Activated T-helper 1 cell treated with anti-CD3 and anti-CD28 coated beads, Interleukin-12 subunit alpha, Interleukin-12 subunit beta, Interleukin-2, Interleukin-4 antibody, amounts not matched to agents 30 ng/mL and 10 ng/mL and 1 ng/mL, durations not matched to agents 14 hours and 24 hours and 36 hours (primary cell): ENCODE measurements at places on chromosomes 3 and 15. TPM values are rescaled to one million over a fixed set of nuclear protein-coding genes. Genes with fewer than 3 reads are reported as not detected.
A peak's percentile ranks its signal among the peaks of the same experiment; 100 is the strongest.

TGM4 gene
- not detected in 2 replicates for total RNA-seq

GRCh38 chr15:64857421-64857820 is 15.7 kb downstream of the PLEKHO2 start:
- DNase-seq, result no peak
- H3K27me3 ChIP-seq, result no peaks in the 10 kb centered on the region
- peaks cover 29% of the 10 kb centered on the region for H3K4me1 ChIP-seq
- no peak overlapping the region for H3K4me3 ChIP-seq
- H3K36me3 ChIP-seq, result peaks cover 36% of the 10 kb centered on the region

DNA sequence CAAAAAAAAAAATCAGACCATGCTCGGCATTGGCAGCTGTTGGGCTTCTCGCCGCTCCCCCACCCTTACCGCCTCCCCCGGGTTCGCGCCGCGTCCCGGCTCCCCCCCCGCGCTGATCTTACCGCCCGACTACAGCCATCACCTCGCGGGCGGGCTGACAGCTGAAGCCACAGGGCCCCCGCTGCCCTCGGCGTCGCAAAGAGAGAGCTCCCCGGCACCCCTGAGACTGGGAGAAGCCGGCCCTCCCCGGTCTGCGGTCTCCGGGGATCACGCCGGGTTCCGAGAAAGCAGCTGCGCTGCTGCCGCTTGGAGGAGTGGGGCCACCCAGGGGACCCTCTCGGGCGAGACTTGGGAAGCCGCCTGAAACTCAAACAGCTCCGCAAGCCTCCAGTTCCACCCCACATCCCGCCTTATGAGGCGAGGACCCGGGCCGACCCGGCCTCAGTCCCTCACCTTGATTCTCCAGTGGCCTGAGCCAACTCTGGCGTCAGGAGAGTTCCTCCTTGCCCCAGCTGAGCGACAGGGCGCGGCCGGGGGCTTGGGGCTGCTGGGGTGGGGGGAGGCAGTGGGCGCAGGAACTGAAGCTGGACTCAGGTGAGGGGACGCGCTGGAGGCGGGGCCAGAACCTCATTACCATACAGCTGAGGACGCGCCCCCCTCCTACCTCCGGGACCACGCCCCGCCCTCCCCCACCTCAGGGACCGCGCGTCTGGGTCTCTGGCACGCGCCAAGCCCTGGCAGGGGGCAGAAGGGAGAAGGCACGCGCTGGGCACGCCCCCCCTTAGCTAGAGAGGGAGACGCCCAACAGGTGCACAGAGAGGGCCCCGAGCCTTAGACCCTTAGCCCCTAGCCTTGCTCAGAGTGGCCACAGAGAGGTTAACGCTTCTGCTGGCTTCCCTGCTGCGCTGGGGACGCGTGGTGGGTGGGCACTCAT is 1.0 kb upstream of the DLL4 start:
- peaks cover 45% of the 10 kb centered on the region for H3K4me1 ChIP-seq
- peaks cover 65% of the 10 kb centered on the region for H3K27me3 ChIP-seq
- H3K4me3 ChIP-seq, result peak overlapping the region; percentile 74
- H3K27ac ChIP-seq, result peak overlapping the region; percentile 65
- DNase-seq, result no peak

GRCh38 chr3:186986406-186986805 is 56.1 kb downstream of the ST6GAL1 start:
- H3K4me1 ChIP-seq, result peaks cover 32% of the 10 kb centered on the region
- no peak for DNase-seq
- peak overlapping the region; percentile 31 for H3K27ac ChIP-seq
- no peaks in the 10 kb centered on the region for H3K27me3 ChIP-seq
- peaks cover 70% of the 10 kb centered on the region for H3K36me3 ChIP-seq
- no peak overlapping the region for H3K4me3 ChIP-seq

TTC21A gene
- total RNA-seq, result 0.83 and 1.0 TPM in 2 replicates

DNA sequence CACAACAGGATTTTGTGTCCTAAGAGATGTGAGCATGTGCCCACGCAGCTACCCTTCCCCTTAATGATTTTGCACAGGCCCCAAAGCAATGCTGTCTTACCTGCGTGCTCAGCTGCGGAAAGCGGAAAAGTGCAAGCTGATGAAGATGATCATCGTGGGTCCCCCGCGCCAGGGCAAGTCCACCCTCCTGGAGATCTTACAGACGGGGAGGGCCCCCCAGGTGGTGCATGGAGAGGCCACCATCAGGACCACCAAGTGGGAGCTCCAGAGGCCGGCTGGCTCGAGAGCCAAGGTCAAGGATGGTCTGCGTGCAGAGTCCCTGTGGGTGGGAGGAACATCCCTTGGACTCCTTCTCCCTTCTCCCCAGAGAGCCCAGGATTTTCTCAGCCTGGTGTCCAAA is 103.1 kb downstream of the LRRK1 start:
- H3K36me3 ChIP-seq, result no peaks in the 10 kb centered on the region
- no peak for DNase-seq

DNA sequence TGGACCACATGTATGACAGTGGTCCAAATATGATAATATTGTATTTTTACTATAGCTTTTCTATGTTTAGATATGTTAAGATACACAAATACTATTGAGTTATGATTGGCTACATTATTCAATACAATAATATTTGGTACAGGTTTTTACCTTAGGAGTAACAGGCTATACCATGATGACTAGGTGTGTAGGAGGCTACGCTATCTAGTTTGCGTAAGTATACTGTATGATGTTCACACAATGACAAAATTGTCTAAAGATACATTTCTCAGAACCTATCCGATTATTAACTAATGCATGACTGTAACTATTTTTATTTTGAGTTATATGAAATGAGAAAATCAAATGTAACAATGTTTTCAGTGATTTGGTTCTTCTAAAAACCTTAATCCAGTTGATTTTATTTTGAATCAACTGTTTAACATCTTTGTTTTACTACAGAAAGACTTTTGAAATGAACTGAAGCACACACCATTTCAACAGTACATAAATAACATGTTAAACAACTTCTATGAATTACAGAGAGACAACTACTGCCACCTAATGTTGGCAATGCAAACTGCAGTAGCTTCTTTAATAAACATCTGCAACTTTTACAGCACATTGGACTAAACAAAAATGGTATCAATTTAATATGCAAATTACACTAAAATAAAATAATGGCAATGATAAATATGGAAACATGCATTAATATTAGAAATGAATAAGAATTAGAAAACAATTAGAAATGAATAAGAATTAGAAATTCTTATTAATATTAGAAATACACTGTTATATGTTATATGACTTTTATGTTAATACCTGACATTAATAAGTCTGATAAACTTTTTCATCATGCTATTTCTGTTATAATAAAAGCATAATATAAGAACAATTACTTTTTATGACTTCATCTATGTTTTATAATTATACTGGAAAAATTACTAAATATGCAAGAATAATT is 255.7 kb downstream of the MBNL1 start:
- no peaks in the 10 kb centered on the region for H3K4me1 ChIP-seq
- H3K4me3 ChIP-seq, result no peak overlapping the region
- H3K27me3 ChIP-seq, result peaks cover 15% of the 10 kb centered on the region
- H3K27ac ChIP-seq, result no peak overlapping the region

TPRG1 gene
- 11.2 and 13.6 TPM in 2 replicates for total RNA-seq

DNA sequence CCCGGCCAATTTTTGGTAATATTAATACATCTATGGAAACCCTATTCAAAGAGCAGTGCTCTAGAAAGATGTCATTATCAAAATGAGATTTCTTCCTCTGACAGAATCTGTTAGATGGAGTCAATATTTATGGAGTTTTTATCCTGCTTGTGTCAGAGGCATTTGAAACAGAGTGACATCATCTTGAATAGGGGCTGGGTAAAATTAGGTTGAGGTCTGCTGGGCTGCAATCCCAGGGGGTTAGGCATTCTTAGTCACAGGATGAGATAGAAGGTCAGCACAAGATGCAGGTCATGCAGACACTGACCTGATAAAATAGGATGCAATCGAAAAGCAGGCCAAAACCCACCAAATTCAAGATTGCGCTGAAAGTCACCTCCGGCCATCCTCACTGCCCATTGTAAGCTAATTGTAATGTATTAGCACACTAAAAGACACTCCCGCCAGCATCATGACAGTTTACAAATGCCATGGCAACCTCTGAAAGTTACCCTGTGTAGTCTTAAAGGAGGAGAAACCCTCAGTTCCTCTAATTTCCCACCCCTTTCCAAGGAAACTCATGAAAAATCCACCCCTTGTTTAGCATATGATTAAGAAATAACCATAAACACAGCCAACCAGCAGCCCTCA is 27.3 kb upstream of the CCDC50 start:
- no peaks in the 10 kb centered on the region for H3K36me3 ChIP-seq
- no peak for DNase-seq
- no peak overlapping the region for H3K4me3 ChIP-seq
- H3K4me1 ChIP-seq, result no peaks in the 10 kb centered on the region
- no peaks in the 10 kb centered on the region for H3K27me3 ChIP-seq
- no peak overlapping the region for H3K27ac ChIP-seq

DNA sequence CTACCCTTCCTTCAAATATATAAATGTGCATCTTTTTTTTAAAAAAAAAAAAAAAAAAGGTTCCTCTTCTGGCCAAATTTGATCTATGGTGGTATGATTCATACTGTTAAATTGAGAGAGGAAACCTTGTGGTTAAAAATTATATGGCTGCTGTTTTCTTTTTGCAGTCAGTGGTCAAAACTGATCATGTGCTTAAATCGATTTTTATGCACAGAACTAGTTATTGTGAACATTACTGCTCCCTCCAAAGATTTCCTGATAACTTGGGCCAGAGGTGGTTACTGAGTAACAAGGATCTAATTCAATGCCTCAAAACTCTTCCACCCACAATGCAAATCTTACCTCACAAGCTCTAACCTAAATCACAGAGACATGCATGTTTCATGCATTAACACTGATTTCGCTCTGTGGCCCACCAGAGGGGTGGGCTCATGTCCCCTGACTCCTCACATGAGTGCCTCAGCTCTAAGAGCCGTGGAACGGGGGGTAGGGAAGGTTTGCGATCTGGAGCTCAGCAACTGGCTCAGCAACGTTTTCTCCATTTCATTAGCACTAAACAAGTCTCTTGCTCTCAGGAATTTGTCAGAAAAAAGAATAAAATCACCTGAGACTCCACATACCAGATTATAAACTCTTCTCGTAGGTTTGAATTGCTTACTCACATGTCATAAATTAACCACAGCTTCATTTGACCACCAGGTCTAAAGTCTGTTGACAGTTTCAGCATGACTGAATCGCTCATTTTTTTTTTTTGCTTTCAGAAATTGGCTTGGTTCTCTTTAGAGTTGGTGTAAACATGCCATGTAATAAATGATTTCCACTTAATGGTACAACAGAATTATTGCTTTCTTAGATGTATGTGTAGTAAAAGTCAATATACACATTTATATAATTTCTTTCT is 280.4 kb downstream of the CD47 start:
- peaks cover 5% of the 10 kb centered on the region for H3K4me1 ChIP-seq
- H3K27ac ChIP-seq, result no peak overlapping the region

DNA sequence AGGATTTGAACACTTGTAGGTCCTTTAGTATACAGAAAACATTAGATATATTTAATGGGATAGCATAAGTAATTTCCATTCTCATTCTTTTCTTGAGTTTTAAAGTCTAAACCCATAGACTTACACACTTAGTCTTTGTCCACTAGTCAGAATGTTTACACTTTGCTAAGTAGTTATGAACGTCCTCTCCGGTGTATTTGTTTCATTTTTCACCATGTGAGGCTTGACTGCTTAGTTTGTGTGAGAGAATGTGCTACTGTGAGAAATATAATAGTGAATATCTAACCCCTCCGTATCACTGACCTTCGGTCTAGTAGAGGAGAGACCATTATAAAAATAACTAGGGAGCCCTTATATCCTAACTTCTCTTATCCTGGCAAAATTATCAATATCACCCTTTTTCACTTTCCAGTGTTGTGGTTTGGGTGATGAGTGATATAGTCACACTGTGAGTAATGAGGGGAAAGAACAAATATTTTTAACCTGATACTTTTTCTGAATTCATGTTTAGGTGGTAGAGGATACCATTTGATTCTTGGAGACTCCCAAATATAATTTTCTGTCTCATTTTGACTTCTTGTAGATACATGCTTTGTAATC is 122.4 kb downstream of the UBE2E2 start:
- H3K4me1 ChIP-seq, result peaks cover 12% of the 10 kb centered on the region
- no peaks in the 10 kb centered on the region for H3K36me3 ChIP-seq
- H3K27ac ChIP-seq, result no peak overlapping the region
- DNase-seq, result no peak

GRCh38 chr15:48695827-48696573 is 50.5 kb upstream of the FBN1 start:
- no peaks in the 10 kb centered on the region for H3K27me3 ChIP-seq
- H3K27ac ChIP-seq, result no peak overlapping the region
- no peak overlapping the region for H3K4me3 ChIP-seq
- no peaks in the 10 kb centered on the region for H3K4me1 ChIP-seq
- H3K36me3 ChIP-seq, result no peaks in the 10 kb centered on the region

MUSTN1 gene
- total RNA-seq, result 1.7 TPM in 1 of 2 replicates, not detected in the other

GRCh38 chr15:61935493-61935892 is 124.8 kb downstream of the VPS13C start:
- no peak overlapping the region for H3K4me3 ChIP-seq
- peaks cover 12% of the 10 kb centered on the region for H3K36me3 ChIP-seq
- no peak overlapping the region for H3K27ac ChIP-seq
- no peaks in the 10 kb centered on the region for H3K27me3 ChIP-seq

GRCh38 chr3:71987089-71987735 is 202.3 kb upstream of the PROK2 start:
- no peaks in the 10 kb centered on the region for H3K27me3 ChIP-seq
- H3K36me3 ChIP-seq, result peaks cover 8% of the 10 kb centered on the region
- no peak for DNase-seq
- H3K4me1 ChIP-seq, result peaks cover 58% of the 10 kb centered on the region
- H3K4me3 ChIP-seq, result no peak overlapping the region

DNA sequence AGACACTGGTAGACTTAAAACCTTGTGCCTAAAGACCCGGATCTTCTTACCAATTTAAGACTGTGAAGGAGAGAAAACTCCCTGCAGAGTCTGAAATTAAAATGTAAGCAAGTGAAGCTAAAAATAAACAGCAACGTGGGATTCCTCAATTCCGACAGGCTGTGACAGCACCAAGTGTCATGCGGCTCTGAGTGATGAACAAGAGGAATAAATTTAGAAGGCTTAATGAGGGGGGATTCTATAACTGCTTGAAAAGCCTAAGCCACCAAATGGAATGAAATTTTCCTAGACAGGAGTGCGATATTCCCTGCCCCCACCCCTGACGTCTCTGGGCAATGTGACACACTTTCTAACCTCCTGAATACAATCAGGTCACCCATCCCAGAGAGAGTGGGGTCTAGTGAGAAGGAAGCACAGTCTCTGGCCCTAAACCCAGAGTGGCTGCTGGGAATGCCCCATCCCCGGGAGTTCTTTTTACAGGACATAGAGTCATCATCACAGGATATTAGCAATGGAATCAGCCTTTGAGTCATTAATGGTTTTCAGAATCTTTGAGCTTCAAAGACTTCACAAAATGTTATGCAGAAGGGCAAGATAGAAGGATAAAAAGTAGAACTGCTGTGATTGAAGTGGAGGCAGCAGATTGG is 114.3 kb downstream of the EDEM1 start:
- H3K4me3 ChIP-seq, result no peak overlapping the region
- H3K36me3 ChIP-seq, result no peaks in the 10 kb centered on the region
- H3K27me3 ChIP-seq, result no peaks in the 10 kb centered on the region
- no peak overlapping the region for H3K27ac ChIP-seq
- DNase-seq, result no peak

DNA sequence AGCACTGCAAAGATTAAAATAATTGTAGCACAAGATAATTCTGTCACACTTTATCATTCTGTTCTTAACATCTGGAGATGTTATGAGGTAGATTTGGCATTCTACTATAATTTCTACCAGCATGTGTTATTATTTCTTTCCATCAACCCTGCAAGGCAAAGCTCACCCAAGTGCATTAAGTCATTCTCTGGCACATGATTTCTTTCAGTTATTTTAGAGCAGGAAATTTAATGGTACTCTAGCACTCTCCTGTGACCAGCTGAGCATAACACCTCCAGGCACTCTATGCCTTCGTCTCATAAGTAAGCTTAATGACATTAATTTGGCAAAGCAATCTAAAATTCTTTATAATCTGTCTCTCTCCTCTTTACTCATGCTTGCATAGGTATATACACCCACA is 300.2 kb upstream of the GPR149 start:
- DNase-seq, result no peak
- no peaks in the 10 kb centered on the region for H3K27me3 ChIP-seq
